ENCODE measurements at places on chromosomes 13 and 19.

DNA sequence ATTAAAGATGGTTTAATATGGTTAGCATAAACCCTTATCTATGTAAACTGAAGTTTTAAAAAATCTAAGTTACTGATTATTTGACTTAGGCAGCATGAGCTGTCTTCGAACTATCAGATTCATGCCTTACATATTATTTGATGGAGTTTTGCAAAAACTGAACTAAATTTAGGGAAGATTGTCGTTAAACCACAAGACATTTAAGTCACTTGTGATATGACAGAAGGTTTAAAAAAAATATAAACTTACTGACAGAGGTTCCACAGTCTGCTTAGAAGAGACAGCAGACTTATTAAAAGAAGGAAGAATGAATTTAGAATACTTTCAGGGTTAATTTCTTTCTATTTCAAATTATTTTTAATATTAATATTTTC is 110.9 kb upstream of the FRY start:
- DNase-seq, result no peak

GRCh38 chr19:12727745-12728433 is 4.2 kb upstream of the TNPO2 start:
- DNase-seq, result no peak

GRCh38 chr19:53088091-53088490 is 15.1 kb downstream of the ZNF160 start:
- DNase-seq, result no peak

GRCh38 chr13:76680112-76680511 is 206.1 kb downstream of the KCTD12 start:
- DNase-seq, result no peak

- DNase-seq, result no peak
Observed at GRCh38 chr13:42548731-42549551, 25.0 kb upstream of the TNFSF11 start.

DNA sequence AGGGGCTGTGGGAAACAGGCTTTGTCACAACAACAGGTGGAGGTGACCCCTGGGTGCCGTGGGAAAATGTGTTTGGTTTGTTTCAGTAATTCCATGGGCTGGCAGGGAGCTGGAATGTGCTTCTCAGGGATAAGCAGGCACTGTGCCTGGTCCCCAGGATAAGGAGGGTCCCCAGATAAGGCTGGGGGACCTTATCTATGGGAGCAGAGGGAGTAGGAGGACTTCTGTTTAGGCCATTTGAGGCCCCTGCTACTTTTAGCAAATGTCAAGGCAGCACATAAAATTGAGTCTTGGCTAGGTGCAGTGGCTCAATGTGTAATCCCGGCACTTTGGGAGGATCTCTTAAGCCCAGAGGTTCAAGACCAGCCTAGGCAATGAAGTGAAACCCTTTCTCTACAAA is 59.5 kb downstream of the KCNC3 start:
- DNase-seq, result no peak

GRCh38 chr19:22634450-22634827 is 315 bp downstream of the ZNF492 start:
- DNase-seq, result no peak

DNA sequence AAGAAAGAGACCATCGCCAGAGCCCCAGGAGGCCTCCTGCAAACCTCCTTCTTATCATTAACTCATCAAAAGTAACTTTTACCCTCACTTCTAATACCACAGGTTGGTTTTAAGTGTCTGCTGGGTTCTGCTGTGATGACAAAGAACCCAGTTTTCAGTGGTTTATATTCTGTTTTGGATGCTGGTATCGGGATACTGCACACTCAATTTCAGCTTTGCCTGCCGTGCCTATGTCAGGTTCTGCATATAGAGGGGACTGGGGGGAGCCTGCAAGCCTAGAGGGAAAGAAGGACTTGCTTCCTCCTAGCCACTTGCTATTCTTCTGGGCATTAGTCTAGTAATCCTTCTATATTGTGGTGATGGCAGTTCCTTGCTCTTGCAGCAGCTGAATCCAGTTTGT is 242.4 kb downstream of the KCNRG start:
- no peak for DNase-seq

DNA sequence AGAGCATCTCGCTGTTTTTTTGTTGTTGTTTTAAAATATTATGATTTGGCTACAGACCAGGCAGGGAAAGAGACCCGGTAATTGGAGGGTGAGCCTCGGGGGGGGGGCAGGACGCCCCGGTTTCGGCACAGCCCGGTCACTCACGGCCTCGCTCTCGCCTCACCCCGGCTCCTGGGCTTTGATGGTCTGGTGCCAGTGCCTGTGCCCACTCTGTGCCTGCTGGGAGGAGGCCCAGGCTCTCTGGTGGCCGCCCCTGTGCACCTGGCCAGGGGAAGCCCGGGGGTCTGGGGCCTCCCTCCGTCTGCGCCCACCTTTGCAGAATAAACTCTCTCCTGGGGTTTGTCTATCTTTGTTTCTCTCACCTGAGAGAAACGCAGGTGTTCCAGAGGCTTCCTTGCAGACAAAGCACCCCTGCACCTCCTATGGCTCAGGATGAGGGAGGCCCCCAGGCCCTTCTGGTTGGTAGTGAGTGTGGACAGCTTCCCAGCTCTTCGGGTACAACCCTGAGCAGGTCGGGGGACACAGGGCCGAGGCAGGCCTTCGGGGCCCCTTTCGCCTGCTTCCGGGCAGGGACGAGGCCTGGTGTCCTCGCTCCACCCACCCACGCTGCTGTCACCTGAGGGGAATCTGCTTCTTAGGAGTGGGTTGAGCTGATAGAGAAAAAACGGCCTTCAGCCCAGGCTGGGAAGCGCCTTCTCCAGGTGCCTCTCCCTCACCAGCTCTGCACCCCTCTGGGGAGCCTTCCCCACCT is 183.3 kb downstream of the KDM4B start:
- no peak for DNase-seq

DNA sequence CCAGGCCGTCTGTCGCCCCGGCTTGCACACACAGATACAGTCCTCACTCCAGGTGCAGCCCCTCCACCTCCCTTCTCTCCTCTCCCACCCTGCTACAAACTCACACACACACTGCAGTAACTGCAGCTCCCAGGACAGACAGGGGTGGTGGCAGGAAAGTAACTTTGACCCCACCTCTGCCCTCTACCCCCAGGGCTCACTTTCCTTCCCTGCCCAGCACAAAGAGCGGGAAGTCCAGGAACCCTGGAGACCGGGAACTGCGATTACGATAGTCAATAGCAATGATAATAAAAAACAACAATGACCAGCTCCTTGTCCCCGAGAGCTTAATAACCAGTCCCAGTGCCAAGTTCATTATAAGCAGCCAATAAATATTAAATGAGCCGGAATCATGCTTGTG is at the start of gene CEACAM20:
Gene CEACAM20, minus strand, starts transcription at position 140 of the 400 bp plus-strand sequence. CDS start 166 bp downstream, outside the sequence.
- DNase-seq, result no peak

- DNase-seq, result no peak
Observed at GRCh38 chr19:51124729-51125128, at the start of gene SIGLEC9. TSS of gene SIGLEC9 (plus strand) at chr19:51124906. CDS start at chr19:51124975, 69 bp downstream.

- no peak for DNase-seq
Observed at GRCh38 chr19:46878613-46879375, 18.0 kb downstream of the ARHGAP35 start.

DNA sequence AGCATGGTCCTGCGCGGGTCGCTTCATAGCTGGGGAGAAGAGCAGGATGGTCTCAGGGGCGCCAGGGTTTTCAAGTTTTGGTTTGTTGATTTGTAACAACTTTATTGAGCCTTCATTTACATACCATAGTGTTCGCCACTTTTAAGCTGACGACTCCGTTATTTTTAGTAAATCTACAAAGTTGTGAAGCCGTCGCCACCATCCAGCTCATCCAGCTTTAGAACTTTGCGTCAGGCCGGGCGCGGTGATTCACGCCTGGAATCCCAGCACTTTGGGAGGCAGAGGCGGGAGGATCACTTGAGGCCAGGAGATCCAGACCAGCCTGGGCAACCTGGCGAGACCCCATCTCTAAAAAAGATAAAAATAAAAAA is 404 bp downstream of the C19orf44 start:
- no peak for DNase-seq

DNA sequence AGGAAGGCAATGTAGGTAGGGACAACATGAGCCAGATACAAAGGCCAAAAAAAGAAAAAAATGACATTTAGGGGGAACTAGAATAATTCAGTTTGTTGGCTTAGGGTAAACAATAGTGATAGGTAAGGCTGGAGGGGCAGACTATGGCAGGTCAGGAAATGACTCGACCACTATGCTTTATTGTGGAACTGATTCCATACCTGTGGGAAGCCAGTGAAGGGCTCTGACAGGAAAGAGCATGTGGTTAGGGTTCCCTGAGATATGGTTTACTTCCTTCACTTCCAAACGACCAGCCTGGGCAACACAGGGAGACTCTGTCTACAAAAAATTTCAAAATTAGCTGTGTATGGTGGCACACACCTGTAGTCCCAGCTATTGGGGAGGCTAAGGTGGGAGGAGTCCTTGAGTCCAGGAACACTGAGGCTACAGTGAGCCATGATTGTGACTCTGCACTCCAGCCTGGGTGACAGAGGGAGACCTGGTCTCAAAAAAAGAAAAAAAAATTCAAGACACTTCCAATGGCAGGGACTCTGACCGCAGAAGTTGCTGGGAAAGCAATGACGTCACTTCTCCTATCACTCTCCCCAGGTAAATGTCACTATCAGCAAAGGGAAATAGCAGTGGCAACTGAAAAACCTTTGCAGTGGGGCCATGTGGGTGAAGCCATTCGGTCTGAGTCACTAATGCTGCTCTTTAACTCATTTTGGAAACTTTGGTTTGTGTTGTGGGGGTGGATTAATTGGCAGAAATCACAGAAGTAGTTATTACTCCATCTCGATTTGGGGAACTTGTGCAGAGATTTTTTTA is 192.8 kb upstream of the TSC22D1 start:
- no peak for DNase-seq

- DNase-seq, result no peak
Observed at GRCh38 chr13:111339366-111340143, 19.1 kb downstream of the TEX29 start.

DNA sequence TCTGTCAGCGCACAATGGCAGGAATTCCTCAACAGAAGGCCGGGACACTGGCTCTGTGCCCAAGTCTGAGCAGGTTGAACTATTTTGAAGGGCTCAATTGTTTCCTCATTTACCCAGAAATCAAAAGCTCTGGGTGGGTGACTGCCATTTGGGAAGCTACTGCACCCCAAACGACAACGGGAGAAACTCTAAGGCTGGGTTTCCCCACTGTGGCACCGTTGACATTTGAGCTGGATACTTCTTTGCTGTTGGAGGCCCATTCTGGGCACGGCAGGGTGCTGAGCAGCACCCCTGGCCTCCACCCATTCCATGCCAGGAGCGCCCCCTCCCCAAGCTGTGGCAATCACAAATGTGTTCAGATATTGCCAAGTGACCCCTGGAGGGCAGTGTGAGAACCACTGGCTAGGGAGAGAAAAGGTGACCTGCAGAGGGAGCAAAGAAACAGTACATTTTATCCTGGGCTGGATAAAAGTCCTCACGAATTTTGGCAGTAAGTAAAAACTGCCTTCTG is 62.5 kb downstream of the RFX2 start:
- no peak for DNase-seq

DNA sequence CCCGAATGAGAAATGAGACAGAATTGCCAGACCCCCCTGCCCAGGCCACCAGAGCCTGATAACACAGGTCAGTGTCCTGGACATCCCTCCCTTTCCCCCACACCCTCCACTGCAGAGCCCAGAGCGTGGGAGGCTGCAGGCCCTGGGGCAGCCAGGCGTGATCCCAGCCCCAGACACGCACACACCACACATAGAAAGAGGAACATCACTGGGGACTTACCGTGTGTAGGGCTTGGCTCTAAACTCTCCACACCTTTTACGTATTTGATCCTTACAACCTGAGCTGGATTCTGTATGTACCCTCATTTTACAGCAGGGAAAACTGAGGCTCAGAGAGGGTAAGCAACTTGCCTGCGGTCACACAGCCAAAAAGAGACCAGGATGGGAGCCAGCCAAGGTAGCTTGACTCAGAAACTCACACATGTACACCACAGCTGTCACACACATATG is 334 bp upstream of the ANGPTL6 start:
- DNase-seq, result no peak

DNA sequence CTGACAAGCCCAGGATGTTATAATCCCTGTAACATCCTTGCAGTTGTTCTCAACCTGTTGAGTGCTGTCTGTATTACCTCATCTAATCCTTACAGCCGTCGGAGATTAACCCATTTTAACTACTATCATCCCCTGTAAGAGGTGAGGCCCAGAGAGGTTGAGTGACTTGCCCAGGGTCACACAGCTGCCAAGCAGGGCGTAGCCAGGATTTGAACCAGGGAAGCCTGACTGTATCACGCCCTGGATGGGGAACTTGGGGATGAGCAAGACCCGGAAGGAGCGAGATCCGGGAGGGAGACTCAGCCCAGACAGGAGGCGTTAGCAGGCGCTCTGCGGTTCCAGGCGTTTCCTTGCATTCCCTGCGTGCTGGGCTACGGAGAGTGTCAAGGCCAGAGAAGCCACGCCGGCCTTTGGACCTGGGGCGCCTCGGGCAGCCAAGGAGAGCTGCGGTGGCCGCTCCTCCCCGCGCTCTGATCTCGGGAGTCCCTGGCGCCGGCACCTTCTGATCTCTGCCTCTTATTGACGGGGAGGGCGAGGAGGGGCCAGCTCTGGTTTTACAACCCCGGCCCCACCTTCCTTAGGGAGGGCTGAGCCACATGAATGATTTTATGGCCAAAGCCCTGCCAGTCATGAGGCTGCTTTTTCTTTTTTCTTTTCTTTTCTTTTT is 6.2 kb downstream of the SULT2B1 start:
- no peak for DNase-seq

- no peak for DNase-seq
Observed at GRCh38 chr19:54558339-54558738, 15.3 kb upstream of the LILRA2 start.

- no peak for DNase-seq
Observed at GRCh38 chr19:33524024-33524664, 2.6 kb upstream of the PEPD start.

DNA sequence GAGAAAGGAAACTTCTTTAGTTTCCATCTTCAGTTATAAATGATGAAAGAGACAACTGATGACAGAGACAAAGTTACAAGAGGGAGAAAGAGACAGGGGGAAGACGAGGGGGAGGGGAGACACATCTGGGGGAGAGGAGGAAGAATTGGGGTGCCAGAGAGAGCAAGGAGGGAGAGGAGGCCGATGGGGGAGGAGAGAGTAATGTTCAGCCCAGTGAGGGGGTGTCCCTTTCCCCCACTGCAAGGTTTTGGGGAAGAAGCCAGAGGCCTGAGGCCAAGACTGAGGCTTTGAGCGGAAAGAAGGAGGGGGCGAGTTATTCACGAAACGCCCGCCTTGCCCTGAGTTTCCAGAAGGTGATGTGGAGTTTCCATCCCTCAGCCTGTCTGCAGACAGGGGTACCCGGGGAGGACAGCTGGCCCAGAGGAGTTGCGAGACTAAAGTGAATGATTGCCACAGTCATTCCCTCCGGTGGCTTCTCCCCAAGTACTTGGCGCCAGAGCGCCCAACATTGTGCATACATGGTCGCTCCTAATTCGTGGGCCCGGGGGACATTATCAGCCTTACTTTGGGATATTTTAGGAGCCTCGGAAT is 558 bp upstream of the PPAN start:
- DNase-seq, result no peak
